Fibroblast of skin of right biceps (primary cell): ENCODE measurements at places on chromosomes 7 and 10.
A peak's percentile ranks its signal among the peaks of the same experiment; 100 is the strongest.

- no peak for DNase-seq
Observed at GRCh38 chr7:39924122-39924521, 25.9 kb upstream of the CDK13 start.

DNA sequence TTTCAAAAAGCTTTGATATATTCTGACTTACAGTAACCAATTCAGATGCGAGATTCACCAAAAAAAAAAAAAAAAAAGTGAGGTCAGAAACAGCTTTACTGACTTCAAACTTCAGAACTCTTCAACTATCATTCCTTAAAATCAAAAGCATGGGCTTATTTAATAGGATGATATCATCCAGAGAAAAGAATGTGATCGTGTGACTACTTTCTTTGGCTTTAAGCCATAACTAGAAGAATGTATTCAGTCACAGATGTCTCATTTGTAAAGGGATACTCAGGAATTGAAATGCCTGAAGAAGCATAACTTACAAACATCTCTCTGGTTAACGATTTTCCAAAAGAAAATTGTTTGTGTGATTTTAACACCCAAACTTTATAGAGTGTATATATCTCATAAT is 11.5 kb downstream of the TPK1 start:
- DNase-seq: peak; percentile 88

- DNase-seq: no peak
Observed at GRCh38 chr10:6593241-6593671, 13.2 kb upstream of the PRKCQ start.

- no peak for DNase-seq
Observed at GRCh38 chr7:93176992-93177580, 28.9 kb upstream of the SAMD9L start.

DNA sequence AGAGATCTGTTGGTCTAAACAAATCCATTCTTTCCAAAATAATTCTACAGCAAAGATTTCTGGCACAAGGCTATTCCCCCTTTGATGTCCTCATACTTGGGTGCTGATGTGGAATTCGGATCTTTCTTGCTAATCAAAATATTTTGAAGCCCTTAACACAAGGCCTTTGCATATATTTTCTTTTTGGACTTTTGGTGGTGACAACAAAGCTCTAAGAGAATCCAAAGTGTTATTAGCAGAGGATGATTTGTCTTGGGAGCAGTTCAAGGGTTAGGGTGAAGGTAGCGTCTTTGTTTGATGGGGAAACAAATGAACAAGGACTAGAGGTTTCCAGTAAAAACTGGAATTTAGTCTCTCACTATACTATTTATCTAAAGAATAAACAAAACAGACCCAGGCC is 197.9 kb downstream of the CDCA7L start:
- no peak for DNase-seq

- DNase-seq: no peak
Observed at GRCh38 chr10:118730756-118731456, 23.9 kb downstream of the CACUL1 start.

DNA sequence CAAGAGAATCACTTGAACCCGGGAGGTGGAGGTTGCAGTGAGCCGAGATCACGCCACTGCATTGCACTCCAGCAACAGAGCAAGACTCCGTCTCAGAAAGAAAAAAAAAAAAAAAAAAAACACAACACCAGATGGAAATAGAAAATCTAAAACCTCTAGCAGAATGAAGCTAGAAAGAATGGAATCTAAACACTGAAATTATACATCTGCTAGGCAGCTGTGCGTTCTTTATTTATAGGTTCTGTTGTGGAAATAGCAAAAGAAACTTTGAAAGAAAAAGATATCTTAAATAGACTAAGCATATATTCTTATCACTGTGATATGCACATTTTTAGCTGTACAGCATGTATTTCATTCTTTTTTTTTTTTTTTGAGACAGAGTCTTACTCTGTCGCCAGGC is 17.1 kb downstream of the BMPR1A start:
- no peak for DNase-seq

- DNase-seq: no peak
Observed at GRCh38 chr7:103951311-103951710, 38.1 kb downstream of the RELN start.

DNA sequence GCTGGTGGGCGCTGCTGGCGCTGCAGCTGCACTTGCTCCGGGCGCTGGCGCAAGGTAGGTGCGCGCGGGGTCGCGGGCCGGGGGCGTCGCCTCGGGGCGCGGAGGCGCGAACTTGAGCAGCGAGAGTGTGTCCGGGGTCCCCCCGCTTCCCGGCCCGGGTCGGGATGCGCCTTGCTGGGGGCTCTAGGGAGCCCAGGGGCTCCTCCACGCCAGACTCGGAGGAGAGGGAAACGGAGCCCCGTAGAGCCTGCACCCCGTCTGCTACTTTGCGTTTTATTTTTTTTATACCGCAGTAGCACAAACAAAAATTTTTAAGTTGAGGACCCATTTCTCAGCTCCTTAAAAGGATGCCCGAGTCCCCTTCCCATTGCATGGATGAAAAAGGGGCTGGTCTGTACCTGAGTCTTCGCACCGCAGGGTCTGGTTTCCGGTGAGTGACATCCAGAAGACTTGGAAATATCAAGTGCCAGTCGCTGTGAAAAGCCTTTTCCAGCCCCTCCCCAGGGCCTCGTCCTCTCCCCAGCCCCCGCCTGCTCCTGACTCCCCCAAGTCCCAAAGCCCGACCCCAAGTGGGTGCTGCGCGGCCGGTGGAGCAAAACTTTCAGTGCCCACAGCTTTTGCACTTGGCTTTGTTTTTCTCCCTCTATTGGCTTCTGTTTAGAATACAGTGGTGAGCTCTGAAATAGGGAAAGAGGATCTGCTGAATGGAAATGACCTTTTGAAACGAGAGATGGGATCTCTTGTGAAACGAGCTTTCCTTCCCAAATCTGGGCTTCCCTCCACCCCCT is 973 bp downstream of the SDK1 start:
- no peak for DNase-seq

- no peak for DNase-seq
Observed at GRCh38 chr10:436911-437665, 252.4 kb downstream of the DIP2C start.

GRCh38 chr10:8336629-8337331 is 282.3 kb downstream of the GATA3 start:
- DNase-seq: no peak
